ENCODE measurements at places on chromosomes 13 and 19. TPM values are rescaled to one million over a fixed set of nuclear protein-coding genes. Genes with fewer than 3 reads are reported as not detected.

CCDC169 gene
- total RNA-seq, result not detected

TNNI3 gene
- 42.1 TPM for total RNA-seq

SERPINE3 gene
- total RNA-seq, result not detected

CASP14 gene
- total RNA-seq, result not detected

SYCN gene
- total RNA-seq, result not detected

TYROBP gene
- 0.49 TPM for total RNA-seq

ETHE1 gene
- total RNA-seq, result 64.3 TPM

NCR1 gene
- not detected for total RNA-seq

SIRT6 gene
- total RNA-seq, result 36.3 TPM

LRRC8E gene
- total RNA-seq, result 18.1 TPM

SYNE4 gene
- 27.9 TPM for total RNA-seq

LYPD3 gene
- total RNA-seq, result 3.6 TPM

MAN2B1 gene
- 48.3 TPM for total RNA-seq

CHST8 gene
- not detected for total RNA-seq

MZT1 gene
- 19.0 TPM for total RNA-seq

ZNF607 gene
- total RNA-seq, result 7.1 TPM

SCN1B gene
- 6.6 TPM for total RNA-seq

KLF2 gene
- total RNA-seq, result 39.4 TPM

ZNF888 gene
- total RNA-seq, result 6.4 TPM

TMEM238 gene
- 21.0 TPM for total RNA-seq

PEG3 gene
- 0.34 TPM for total RNA-seq

TRAPPC6A gene
- 26.9 TPM for total RNA-seq

CEACAM7 gene
- total RNA-seq, result not detected

IGLON5 gene
- not detected for total RNA-seq

GFY gene
- 2.6 TPM for total RNA-seq

ZNF222 gene
- 3.0 TPM for total RNA-seq

LGALS4 gene
- total RNA-seq, result 0.86 TPM

CEACAM5 gene
- 0.22 TPM for total RNA-seq

GSX1 gene
- not detected for total RNA-seq

LGI4 gene
- total RNA-seq, result 0.32 TPM

PROSER3 gene
- total RNA-seq, result 42.5 TPM

CYP4F12 gene
- 4.4 TPM for total RNA-seq

HCN2 gene
- 2.4 TPM for total RNA-seq

THSD1 gene
- total RNA-seq, result 0.76 TPM

CERS4 gene
- 26.0 TPM for total RNA-seq

CDX2 gene
- total RNA-seq, result 12.5 TPM

LACC1 gene
- total RNA-seq, result 2.6 TPM

ADPRHL1 gene
- total RNA-seq, result 12.6 TPM

LPAR2 gene
- 28.2 TPM for total RNA-seq

NLRP7 gene
- total RNA-seq, result not detected

ZNF442 gene
- not detected for total RNA-seq

ATP1A3 gene
- total RNA-seq, result 34.7 TPM

ZNF429 gene
- total RNA-seq, result 0.42 TPM

ZNF541 gene
- not detected for total RNA-seq

NXNL1 gene
- not detected for total RNA-seq

SIGLEC11 gene
- total RNA-seq, result not detected

SHANK1 gene
- 3.0 TPM for total RNA-seq

MTUS2 gene
- 0.02 TPM for total RNA-seq

ERICH4 gene
- total RNA-seq, result not detected

FCGBP gene
- total RNA-seq, result 5.7 TPM

SIGLEC5 gene
- not detected for total RNA-seq
